Cardiac fibroblast (primary cell): ENCODE measurements at places on chromosomes 7 and 10.
A peak's percentile ranks its signal among the peaks of the same experiment; 100 is the strongest.

DNA sequence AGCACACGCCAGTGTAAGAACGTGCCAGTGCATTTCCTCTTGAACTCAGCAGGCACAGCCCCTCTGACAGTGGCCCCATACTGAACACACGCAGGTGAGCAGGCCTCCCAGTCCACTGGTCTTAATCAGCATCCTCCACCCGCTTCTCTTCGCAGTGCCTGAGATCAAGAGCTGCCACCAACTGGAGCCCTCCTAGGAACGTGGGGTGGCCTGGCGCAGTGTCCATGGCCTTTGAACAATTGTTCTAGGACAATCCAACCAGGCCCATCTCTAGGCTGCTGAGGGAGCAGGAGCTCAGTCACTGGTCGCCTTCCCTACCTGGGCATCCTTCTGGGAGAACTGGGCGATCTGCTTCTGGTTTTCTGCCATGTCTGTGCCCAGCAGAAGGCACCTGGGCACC lies 15.2 kb downstream of the PYROXD2 start:
- DNase-seq = no peak

DNA sequence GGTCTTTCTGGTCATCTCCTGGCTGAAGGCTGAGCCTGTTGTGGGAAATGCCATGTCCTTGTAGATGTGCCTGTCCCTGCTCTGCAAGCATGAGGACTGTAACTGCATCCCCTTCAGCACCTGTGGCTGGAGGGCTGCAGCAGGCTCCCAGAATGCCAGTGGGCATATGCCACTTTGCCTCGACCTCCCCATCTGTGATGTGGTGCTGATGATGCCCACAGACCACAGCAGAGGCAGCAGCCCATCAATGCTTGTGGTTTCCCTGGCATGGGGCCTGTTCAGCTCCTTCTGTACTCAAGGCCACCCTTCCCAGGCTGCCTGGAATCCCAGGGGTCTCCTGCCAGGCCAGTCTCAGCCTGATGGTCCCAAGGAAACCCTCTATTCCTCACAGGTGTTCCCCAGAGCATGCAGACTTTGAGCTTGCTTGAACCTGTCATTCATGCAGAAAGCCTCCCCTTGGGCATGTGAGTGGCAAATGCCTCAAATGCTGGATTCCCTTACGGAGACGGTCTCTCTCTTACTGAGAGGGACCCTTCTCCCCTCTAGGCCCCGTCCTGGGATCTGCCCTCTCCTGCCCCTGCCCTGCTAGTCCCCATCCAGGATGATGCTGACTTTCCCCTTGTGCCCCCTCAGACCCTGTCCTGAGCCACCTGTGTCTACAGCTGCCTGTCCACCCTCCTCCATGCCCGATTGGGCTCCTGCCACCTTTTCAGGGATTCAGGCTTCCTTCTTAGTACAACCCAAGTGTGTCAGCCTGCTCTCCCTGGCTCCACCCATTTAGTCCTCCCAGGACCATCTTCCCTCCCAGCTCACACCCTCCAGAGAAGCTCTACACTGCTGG lies 50.9 kb upstream of the ANTXRL start:
- no peak for DNase-seq

GRCh38 chr7:53470336-53470970 lies 435.0 kb downstream of the POM121L12 start:
- no peak for DNase-seq

DNA sequence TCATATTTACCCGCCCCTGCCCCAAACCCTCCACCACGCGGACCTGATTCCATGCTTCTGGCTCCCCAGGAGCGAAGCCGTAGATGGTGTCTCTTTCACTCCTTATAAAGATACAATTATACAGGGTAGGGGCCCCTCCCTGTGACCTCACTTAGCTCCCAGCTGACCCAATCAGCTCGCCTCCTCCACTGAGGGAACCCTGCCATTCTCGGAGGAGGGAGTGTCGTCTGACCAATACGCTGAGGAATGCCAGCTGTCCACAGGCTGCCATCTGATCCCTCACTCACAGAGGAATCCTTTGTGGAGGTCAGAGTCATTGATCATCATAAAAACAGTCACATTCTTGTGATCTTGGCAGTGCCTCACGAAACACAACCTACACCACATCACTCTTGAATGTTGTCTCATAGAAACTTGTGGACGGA lies 67.5 kb upstream of the INSIG1 start:
- DNase-seq = peak; percentile 76

- peak; percentile 80 for DNase-seq
Observed at GRCh38 chr7:47968847-47969774, 10.3 kb downstream of the HUS1 start.

- DNase-seq = peak; percentile 17
Observed at GRCh38 chr7:118202061-118202460, 18.1 kb downstream of the LSM8 start.

DNA sequence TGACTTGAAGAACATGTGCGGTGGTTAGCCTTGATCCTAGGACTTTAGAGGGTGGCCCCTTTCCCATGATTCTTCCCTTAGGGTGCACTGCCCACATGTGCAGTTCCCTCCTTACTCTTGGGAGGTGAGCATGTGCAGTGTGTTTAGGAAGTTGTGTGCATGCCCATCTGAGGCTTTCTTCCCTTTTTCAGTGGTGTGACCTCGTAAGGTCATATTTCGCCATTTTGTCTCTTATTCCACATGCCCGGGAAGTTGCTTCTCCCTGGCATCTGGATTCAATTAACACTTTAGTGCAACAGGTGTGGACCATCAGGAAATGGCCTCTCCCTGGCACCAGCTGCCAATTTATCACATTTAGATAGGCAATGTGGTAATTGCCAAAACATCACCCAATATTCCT lies 380.6 kb upstream of the VSTM2A start:
- no peak for DNase-seq

- DNase-seq = no peak
Observed at GRCh38 chr7:44112997-44113763, 9.0 kb downstream of the AEBP1 start.

DNA sequence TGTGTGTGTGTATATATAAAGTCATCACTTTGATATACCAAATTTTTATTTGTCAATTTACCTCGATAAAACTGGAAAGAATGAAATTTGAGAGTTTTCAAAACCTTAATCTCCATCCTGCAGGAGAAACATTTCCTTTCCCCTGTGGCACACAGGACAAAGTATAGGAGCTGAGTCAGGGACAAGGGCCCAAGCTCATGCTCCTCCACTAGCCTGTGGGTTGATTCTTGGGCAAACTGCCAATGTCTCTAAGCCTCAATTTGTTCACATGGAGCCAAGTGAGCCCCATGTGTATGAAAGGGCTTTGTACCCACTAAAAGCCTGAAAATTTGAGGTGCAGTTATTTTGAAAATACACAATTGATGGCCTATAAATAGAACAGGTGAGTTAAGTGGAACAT lies 60.3 kb upstream of the IL6 start:
- peak; percentile 51 for DNase-seq

- DNase-seq = no peak
Observed at GRCh38 chr10:74078037-74078436, 72.6 kb downstream of the AP3M1 start.

- no peak for DNase-seq
Observed at GRCh38 chr10:71634531-71635164, 84.9 kb downstream of the C10orf105 start.

- DNase-seq = no peak
Observed at GRCh38 chr7:92652536-92652935, 62.3 kb upstream of the FAM133B start.

DNA sequence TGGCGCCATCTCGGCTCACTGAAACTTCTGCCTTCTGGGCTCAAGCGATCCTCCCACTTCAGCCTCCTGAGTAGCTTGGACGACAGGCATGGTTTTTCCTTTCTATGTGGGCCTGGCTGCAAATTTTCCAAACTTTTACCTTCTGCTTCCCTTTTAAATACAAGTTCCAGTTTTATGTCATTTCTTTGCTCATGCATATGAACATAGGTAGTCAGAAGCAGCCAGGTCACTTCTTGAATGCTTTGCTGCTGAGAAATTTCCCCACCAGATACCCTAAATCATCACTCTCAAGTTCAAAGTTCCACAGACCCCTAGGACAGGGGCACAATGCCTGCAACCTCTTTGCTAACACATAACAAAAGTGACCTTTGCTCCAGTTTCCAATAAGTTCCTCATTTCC lies 21.6 kb upstream of the RPEL1 start:
- DNase-seq = no peak

DNA sequence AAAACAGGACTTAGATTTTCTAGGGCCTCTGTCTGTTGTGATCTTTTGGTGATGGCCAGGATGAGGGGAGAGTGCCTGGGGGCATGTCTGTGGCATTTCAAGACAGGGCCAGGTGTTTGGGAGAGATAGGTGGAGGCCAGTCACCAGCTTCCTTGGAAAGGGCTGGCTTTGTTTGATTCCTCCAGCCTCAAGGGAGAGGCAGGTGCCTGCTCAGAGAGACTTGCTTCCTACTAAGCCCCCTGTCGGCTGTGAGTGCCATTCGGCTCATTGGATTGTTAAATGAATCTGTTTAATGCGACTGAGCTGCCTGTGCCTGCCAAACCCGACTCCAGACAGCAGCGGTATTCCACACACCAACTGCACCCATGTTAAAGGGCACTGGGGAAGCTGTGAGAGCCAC lies 304.1 kb upstream of the COBL start:
- DNase-seq = no peak

- DNase-seq = no peak
Observed at GRCh38 chr10:48456361-48456804, 148.5 kb downstream of the ARHGAP22 start.

DNA sequence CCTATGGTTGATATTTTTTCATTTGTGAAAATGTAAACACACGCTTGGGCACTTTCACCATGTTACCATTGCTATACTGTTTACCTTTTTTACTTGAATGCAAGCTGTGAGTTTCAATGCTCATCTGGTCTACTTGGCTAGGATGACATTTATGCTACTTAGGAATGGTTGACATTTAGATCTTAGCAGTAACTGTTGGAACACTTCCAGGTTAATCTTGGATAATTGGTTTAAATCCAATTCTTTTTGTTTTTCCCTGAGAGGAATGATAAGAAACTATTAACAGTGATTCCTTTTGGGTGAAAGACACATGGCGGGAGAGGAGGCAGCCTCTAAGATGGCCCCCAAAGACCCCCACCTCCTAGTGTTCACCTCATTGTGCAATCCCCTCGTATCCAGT lies 51.4 kb upstream of the AMPH start:
- peak; percentile 66 for DNase-seq

DNA sequence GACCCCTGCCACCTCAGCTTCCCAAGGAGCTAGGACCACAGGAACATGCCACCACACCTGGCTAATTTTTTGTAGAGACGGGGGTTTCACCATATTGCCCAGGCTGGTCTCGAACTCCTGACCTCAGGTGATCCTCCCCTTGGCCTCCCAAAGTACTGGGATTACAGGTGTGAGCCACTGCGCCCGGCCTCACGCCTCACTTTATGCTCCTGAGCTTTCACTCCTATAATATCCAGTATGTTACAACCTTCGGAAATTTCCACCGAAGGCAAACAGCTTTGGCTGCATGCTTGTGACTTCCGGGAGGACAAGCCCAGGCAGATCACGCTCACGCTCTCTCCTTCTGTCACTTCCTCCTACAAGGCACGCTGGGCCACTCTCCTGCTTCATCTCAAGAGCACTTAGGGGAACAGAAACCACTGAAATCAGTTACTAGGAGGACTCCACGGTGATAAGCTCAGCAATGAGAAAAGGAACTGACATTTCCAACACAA lies 4.4 kb upstream of the MAD1L1 start:
- DNase-seq = no peak

GRCh38 chr7:147771344-147771743 lies 819.2 kb upstream of the C7orf33 start:
- DNase-seq = no peak

- no peak for DNase-seq
Observed at GRCh38 chr10:17455015-17455520, 673 bp upstream of the ST8SIA6 start.

- DNase-seq = peak; percentile 3
Observed at GRCh38 chr7:10998996-10999757, 25.5 kb downstream of the PHF14 start.
